ENCODE measurements at places on chromosomes 5 and 9. TPM values are rescaled to one million over a fixed set of nuclear protein-coding genes. Genes with fewer than 3 reads are reported as not detected.

- no peak for DNase-seq
These were observed 8.8 kb downstream of the TENT4A start for GRCh38 chr5:6722015-6722414.

- no peak for DNase-seq
These were observed 445.5 kb upstream of the WWC1 start for GRCh38 chr5:167845952-167846351.

- no peak for DNase-seq
These were observed 12.9 kb downstream of the BARHL1 start for GRCh38 chr9:132595319-132595718.

DNA sequence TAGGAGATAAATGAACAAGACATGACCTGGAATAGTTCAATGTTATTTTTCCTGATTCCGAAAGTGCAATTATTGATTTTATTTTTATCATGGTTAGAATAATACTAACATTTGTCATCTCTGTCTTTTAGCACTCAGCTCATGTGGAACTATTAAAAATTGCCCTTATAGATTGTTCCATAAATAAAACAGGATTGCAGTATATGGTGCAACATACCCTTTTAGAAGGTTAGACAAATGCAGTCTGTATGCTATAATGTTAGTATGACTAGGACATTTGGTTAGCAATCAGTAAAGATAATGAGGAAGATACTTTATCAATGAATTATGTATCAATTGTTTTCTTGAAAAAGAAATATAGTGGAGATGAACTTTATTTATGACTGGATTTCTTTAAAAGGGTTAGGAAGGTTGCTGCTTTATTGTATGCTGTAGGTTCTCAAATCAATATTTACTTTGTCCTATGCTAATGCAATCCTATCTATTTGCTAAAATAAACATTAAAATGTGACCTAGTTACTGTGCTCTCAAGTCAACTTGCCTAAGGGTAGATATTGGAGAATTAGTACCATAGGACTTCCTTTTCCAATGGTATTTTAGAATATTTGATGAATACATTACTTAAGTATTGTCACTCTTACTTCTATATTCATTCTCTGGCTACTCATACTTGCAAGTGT lies 348.9 kb upstream of the ISL1 start:
- DNase-seq: no peak

GRCh38 chr9:72537011-72537545 lies 15.7 kb downstream of the TMC1 start:
- no peak for DNase-seq

DNA sequence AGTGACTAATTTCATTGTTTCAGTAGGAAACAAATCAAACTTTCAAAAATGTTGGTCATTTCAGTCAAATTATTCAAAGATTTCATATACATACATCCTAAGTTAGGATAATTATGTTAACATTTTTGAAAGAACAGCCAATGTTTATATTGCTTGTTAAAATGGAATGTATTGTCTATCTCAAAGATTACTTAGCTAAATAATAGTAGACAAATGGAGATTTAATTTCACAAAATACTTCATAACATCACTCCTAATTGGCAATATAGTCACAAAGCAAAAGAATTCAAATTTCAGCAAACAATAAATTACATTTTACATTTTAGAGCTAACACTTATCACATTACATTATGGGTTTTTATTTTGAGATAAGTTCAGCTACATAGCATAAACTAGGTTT lies 25.4 kb downstream of the STARD4 start:
- DNase-seq: no peak

- no peak for DNase-seq
These were observed 30.9 kb downstream of the NR4A3 start for GRCh38 chr9:99852617-99853016.

GRCh38 chr9:98410185-98410697 lies 154.8 kb upstream of the TBC1D2 start:
- peak; percentile 60 for DNase-seq

- DNase-seq: peak; percentile 81
These were observed 635 bp downstream of the FBN2 start for GRCh38 chr5:128537221-128537999.

DNA sequence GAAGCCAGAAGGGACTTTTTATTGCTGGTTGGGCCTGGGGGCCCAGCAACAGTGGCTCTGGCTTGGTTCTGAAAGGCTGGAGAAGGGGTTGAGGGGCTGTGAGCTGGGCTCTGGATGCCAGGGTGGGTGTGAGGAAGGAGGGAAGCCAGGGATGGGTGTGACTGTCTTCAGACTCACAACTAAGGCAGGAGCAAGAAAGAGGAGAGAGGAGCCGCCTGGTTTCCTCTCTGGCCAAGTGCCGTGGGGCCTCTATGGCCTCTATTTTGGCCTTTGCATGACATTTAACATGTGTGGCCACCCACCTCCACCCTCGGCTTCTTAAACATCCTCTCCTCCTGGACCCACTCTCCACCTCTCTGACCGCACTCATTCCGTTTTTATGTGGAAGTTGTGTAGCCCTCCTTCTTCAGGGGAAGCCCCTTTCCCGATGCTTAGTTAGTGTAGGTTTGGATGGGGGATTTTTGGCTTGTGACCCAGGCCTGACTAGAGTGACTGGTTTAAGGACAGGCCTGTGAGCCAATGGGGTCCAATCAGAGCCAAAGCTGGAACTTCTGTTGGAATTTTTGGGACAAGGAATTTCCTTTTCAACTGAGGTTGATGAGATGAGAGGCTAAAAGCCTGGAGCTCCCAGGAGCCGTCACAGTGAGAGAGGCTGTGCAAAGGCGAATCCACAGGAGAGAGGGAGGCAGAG lies 517.8 kb downstream of the CCDC171 start:
- no peak for DNase-seq

DNA sequence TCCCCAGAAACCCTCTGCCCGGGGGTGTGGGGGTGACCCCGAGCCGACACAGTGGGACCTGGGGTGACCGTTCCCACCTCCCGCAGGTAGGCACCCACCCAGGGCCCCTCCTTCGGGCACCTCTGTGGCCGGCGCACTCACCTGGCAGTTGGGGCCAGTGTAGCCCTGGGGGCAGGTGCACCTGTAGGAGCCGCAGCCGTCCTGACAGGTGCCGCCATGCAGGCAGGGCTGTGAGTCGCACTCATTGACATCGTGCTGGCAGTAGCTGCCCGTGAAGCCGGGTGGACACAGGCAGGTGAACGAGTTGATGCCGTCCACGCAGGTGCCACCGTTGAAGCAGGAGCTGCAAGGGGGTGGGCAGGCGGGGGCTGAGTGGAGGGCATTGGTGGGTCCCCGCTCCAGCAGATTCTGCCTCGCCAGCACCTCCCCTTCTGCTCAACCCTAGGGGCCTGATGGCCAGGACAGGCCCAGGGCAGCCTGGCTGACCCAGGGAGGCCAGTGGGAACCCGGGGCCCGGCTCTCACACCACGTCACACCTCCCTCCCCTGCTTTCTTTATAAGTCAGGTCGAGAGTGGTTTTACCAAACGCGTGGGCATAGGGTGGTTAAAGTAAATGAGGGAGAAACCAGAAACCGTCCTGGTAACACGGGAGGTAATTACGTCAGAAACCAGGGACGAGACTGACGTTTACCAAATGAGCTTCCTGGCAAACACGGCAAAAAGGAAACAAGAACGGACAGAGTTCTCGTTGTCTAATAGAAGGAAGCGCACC lies 26.1 kb upstream of the SEC16A start:
- no peak for DNase-seq

GRCh38 chr5:149235841-149236240 lies 35.8 kb upstream of the AFAP1L1 start:
- DNase-seq: no peak

The CYSRT1 gene
- total RNA-seq: not detected

The TPPP gene
- 7.3 TPM for total RNA-seq

The NDUFS6 gene
- 78.6 TPM for total RNA-seq

The PROB1 gene
- total RNA-seq: 34.7 TPM

The HTR4 gene
- total RNA-seq: 0.70 TPM

The F12 gene
- not detected for total RNA-seq

The ADAMTS13 gene
- total RNA-seq: 3.3 TPM

The RANBP3L gene
- 0.51 TPM for total RNA-seq

Measured in cardiac septum (tissue), 1 donor.